ENCODE measurements at places on chromosomes 4 and X.

- DNase-seq = no peak
Observed at GRCh38 chr4:8939840-8940742, 68.5 kb upstream of the HMX1 start.

DNA sequence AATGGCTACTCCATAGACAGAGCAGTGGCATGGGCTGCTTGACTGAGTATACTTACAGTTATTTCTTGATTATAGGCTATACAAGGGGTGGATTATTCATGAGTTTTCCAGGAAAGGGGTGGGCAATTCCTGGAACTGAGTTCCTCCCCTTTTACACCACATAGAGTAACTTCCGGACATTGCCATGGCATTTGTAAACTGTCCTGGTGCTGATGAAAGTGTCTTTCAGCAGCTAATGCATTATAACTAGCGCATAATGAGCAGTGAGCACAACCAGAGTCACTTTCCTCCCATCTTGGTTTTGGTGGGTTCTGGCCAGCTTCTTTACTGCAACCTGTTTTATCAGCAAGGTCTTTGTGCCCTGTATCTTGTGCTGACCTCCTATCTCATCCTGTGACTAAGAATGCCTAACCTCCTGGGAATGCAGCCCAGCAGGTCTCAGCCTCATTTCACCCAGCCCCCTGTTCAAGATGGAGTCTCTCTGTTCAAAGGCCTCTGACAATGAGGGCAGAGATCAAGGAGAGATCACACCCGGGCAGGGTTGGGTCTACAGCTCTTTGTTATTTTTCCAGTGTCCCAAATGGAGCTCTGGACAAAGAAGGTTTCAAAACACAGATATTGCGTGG, 468.4 kb upstream of the PRKX start:
- no peak for DNase-seq

- DNase-seq = peak; percentile 26
Observed at GRCh38 chr4:7186031-7186430, 6.3 kb upstream of the SORCS2 start.

- no peak for DNase-seq
Observed at GRCh38 chr4:121192013-121192412, 27.9 kb upstream of the TNIP3 start.

GRCh38 chr4:150127757-150128156, 49.5 kb downstream of the DCLK2 start:
- DNase-seq = no peak

- DNase-seq = no peak
Observed at GRCh38 chr4:142044271-142044670, 407.9 kb downstream of the IL15 start.

GRCh38 chr4:89196056-89196674, 84.8 kb downstream of the TIGD2 start:
- no peak for DNase-seq

DNA sequence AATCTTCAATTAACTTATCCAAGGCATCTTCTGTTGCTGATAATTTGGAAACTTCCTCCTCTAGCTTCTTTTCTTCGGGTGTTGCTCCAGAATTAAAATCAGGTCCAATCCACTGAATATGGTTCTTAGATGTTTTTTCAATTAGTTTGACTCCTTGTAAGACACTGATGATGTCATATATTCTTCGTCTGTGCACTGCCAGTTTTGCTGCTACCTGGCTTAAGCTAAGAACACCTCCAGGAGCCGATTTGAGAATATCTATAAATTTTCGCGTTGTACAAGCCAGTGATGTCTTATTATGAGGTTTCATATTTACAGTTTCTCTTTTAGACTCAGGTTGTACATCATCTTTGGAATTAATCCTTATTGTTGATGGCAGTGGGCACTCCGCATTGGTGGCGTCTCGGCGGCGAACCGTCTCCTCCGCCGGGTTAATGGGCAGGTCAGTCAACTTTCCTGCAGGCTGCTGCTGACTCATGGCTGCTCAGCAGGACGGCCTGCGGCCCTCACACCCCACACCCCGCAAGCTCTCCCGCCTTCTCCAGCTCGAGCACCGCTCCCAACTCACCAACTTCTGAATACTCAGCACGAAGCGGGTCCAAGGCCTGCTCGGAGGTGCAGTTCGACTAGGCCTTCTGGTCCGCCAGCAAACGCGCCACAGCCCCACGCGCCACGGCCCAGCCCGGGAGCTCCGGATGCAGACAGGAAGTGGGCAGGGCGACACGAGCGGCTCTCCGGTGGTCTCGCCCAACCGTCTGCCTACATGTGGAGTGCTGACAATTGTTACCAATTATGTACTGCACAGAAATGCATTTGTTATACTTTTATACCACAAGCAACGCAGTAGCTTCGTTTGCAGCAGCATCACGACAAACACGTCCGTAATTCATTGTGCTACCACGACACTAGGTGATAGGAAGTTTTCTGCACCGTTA, 49.2 kb upstream of the FHL1 start:
- no peak for DNase-seq

DNA sequence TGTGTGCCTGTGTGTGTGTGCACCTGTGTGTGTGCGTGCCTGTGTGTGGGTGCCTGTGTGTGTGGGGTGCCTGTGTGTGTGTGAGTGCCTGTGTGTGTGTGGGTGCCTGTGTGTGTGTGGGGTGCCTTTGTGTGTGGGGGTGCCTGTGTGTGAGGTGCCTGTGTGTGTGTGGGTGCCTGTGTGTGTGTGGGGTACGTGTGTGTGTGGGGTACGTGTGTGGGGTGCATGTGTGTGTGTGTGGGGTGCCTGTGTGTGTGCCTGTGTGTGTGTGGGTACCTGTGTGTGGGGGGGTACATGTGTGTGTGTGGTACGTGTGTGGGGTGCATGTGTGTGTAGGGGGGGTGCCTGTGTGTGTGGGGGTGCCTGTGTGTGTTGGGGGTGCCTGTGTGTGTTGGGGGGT, 73.4 kb upstream of the HGFAC start:
- no peak for DNase-seq

DNA sequence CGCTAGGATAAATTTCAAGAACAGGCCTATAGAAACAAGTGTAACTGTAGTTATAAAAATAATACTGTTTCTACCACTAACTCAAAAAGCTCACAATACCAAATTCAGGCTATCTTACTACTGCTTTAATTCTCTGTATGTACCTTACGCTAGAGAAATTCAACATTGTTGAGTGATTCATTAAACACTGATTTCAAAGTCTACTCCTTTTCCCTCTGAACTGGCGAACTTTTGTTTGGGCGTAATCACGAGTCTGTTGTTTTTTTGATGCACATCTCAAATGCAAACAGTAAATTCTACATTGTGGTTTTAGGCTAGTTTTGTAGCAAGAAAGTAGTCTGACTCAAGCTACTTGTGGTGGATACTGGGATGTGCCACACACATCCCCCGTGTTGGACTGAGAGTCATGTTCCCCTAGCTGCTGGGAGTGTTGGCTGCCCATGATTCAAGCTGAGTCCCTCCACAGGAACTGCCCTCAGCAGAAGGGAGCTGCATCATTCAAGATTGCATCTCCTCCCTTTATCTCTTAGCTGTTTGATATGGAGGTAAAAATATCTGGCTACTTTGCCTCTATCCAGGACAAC, 406.1 kb downstream of the RAPGEF2 start:
- no peak for DNase-seq

GRCh38 chr4:117249333-117249732, 164.0 kb upstream of the TRAM1L1 start:
- DNase-seq = no peak

DNA sequence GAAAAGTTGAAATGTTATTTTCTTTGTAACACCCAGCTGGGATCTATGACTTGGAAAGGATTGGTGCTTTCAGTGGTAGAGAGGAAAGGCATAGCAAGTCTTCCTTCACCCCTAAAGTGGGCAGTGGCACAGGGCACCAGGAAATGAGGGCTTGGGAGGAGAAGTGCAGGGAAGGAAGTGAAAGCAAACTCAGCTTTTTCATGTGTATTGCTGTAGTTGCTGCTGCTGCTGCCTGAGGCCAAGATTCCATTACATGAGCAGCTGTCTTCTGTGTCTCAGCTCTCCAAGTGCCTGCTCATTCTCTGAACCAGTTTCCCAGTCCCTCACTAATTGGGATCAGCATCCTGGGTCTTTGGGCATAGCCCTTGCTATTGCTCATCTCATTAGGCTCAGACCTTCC, 2.6 kb downstream of the HCCS start:
- DNase-seq = no peak

DNA sequence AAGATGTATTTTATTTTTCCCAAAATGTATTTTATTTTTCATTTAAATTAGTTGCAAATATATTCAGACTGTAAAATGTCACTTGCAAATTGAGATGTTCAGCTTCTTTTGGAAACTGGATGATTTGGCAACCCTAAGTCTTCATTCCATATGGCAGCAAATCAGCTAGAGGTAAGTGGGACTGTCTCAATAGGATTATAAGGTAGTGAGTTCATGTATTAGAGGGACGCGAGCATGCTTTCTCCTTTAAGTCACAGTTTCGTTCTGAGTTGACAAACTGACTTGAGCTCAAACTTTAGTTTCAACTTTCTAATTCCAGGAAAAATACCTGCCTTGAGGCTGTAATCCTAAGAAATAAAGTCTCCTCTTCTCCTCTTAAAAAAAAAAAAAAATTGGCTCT, 44.2 kb upstream of the TMEM131L start:
- peak; percentile 77 for DNase-seq

DNA sequence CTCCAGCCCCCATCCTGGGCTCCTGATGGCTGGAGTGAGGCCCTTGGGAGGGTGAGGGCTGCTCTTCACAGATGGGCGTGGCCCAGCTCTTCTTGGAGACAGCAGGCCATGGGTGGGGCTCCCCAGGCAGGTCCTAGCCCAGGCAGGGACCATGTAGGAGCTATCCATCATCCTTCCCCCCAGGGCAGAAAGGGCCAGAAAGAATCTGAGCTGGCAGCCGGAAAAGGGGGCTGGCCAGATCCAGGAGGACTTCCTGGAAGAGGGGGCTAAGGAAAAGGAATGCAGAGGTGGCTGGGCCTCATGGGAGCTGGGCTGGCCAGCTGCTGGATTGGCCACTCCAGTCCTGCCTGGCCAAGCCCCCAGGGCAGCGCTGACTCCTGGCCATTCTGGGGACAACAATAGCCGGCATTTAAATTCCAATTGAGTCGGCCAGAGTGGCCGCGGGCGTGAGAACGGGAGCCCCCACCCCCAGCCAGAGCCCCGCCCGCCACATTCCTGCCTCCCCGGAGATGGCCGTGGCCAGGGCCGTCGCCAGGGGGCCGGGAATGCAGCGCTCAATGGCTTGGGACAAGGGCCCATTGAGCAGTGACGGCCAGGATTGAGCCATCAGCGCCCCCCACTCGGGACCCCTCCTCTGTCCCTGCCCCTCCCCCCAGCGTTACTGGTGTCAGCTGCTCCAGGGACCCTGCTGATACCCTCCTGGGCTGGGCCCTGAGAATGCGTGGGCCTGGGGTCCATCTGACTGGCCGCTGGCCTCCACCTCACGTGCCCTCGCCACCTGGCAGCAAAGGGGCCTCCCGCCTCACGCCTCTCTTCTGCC, 15.1 kb upstream of the FGFR3 start:
- DNase-seq = no peak

GRCh38 chrX:39772057-39772832, 325.5 kb downstream of the BCOR start:
- DNase-seq = peak; percentile 74

GRCh38 chr4:164926301-164926700, 49.3 kb downstream of the APELA start:
- no peak for DNase-seq

- no peak for DNase-seq
Observed at GRCh38 chr4:182421753-182422152, 178.6 kb downstream of the TENM3 start.

DNA sequence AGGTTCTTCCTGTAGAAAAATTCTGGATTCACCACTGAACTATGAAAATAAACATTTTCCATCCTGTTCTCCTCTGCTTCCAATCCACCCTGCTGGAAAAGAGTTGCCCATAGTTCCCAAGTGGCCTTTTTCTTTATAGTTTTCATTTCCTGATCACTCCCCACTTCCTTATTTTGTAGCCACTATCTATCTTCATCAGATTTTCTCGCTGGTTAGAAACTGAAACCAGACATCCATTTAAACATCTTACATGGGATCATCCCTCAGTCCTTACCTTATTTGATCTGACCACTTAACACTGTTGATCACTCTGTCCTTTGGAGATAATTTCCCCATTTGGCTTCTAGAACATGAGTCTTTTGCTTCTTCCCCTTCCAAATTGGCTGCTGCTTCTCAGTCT, 42.2 kb upstream of the SCOC start:
- no peak for DNase-seq

DNA sequence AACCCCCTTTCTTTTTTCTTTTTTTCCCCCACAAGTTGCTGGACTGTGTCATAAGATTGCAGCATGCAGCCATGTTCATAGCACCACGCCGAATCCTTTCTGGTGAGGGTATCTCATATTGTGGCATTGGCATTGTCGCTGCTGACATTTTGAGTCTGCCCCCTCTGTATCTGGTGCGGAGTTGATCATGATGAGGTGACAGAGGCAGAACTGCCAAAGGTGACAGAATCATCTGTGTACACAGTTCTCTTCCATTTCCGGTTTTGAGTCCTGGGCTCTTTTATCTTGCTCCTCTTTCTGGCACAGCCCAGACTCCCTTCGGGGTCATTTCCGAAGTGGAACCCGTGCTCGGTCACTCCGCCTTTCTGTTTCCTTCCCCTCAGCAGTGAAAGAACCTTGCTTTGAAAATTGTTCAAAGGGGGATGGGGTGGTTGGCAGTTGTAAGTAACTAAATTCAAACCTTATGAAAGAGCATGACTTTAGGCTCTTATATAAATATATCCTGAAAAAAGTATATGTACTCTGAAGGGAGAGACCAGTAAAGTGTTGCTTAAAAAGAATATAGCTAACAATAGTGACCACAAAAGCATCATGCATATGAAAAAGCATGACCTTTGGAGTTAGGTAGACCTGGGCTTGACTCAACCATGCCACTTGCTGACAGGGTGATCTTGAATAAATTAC, 55.0 kb upstream of the BMP2K start:
- peak; percentile 56 for DNase-seq

DNA sequence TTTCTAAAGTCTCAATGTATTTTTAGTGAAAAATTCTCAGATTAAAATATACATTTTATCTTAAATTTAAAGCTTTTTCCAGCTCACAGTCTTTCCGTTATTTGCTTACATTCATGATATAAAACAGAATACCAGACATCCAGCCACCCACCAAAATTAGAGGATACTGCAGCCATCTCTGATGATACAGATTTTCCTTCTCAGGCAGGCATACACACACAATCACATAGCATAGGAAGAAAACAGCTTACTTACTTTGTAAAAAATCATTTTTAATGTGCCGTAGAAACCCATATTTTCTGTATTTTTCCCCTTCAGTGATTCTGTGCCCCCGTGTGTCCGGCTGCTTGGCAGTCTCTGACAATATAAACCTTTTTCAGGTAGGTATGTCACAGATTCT, 183.7 kb downstream of the FBXW7 start:
- DNase-seq = no peak

- DNase-seq = no peak
Observed at GRCh38 chrX:47621851-47622250, 2.2 kb upstream of the SYN1 start.

- no peak for DNase-seq
Observed at GRCh38 chr4:178340468-178340867, 898.2 kb upstream of the AGA start.

- no peak for DNase-seq
Observed at GRCh38 chr4:3498901-3499510, 33.2 kb downstream of the LRPAP1 start.
